ENCODE measurements at places on chromosomes 11 and 22.

GRCh38 chr11:15114501-15115475 lies at the start of gene INSC:
INSC (plus strand) TSS chr11:15114923; CDS start chr11:15149175, 34,252 bp downstream.
- no peak for DNase-seq
- peak within 1 kb of the TSS; percentile 48 for H3K4me3 ChIP-seq
- H3K36me3 ChIP-seq = peaks cover 2% of the 10 kb centered on the region
- peak within 1 kb of the TSS; percentile 15 for H3K27ac ChIP-seq
- H3K27me3 ChIP-seq = peaks cover 10% of the 10 kb centered on the region

- peaks cover 9% of the 10 kb centered on the region for H3K36me3 ChIP-seq
- no peaks in the 10 kb centered on the region for H3K27me3 ChIP-seq
- H3K27ac ChIP-seq = peak overlapping the region; percentile 51
- H3K4me3 ChIP-seq = peak overlapping the region; percentile 29
Observed at GRCh38 chr11:45930031-45930794, 7.8 kb downstream of the LARGE2 start.

GRCh38 chr11:126335463-126335760 lies 20.1 kb upstream of the ST3GAL4 start:
- H3K4me1 ChIP-seq = peaks cover 13% of the 10 kb centered on the region
- no peaks in the 10 kb centered on the region for H3K27me3 ChIP-seq
- no peak overlapping the region for H3K27ac ChIP-seq
- peaks cover 25% of the 10 kb centered on the region for H3K36me3 ChIP-seq

GRCh38 chr11:116100016-116100415 lies 595.8 kb upstream of the CADM1 start:
- H3K4me3 ChIP-seq = no peak overlapping the region
- no peaks in the 10 kb centered on the region for H3K27me3 ChIP-seq
- H3K36me3 ChIP-seq = no peaks in the 10 kb centered on the region
- DNase-seq = no peak

GRCh38 chr11:50077526-50077925 lies 44.9 kb downstream of the OR4C45 start:
- H3K27ac ChIP-seq = no peak overlapping the region
- H3K4me1 ChIP-seq = no peaks in the 10 kb centered on the region
- H3K4me3 ChIP-seq = no peak overlapping the region
- no peak for DNase-seq
- no peaks in the 10 kb centered on the region for H3K36me3 ChIP-seq

GRCh38 chr11:13110929-13111812 lies 102.1 kb downstream of the RASSF10 start:
- H3K27ac ChIP-seq = no peak overlapping the region
- H3K4me3 ChIP-seq = no peak overlapping the region
- no peak for DNase-seq
- H3K36me3 ChIP-seq = no peaks in the 10 kb centered on the region
- no peaks in the 10 kb centered on the region for H3K27me3 ChIP-seq
- peaks cover 8% of the 10 kb centered on the region for H3K4me1 ChIP-seq

DNA sequence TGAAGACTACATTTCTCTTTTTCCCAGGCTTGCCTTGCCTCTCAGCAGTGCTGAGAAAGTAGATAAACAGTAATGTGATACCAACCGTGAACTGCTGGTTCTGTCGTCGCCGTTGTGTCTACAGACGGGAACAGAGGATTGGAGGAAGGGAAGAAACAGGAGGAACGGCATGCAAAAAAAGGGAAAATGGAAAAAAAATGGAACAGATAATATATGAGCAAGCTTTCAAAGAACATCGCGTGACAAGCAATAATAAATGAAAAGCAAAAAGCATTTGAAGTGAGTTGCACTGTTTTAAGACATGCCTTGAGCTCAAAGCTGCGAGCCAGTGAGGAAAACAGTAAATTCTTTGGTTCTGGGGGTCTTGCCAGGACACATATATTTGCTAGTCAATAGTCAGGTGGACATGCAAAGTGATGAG lies 305.9 kb downstream of the CADM1 start:
- H3K36me3 ChIP-seq = no peaks in the 10 kb centered on the region
- no peak overlapping the region for H3K4me3 ChIP-seq
- peaks cover 7% of the 10 kb centered on the region for H3K27me3 ChIP-seq
- H3K27ac ChIP-seq = no peak overlapping the region
- peaks cover 20% of the 10 kb centered on the region for H3K4me1 ChIP-seq
- DNase-seq = no peak

- H3K27me3 ChIP-seq = peaks cover 10% of the 10 kb centered on the region
- no peaks in the 10 kb centered on the region for H3K36me3 ChIP-seq
- H3K4me3 ChIP-seq = no peak overlapping the region
Observed at GRCh38 chr11:121717296-121717695, 264.5 kb upstream of the SORL1-AS1 start.

DNA sequence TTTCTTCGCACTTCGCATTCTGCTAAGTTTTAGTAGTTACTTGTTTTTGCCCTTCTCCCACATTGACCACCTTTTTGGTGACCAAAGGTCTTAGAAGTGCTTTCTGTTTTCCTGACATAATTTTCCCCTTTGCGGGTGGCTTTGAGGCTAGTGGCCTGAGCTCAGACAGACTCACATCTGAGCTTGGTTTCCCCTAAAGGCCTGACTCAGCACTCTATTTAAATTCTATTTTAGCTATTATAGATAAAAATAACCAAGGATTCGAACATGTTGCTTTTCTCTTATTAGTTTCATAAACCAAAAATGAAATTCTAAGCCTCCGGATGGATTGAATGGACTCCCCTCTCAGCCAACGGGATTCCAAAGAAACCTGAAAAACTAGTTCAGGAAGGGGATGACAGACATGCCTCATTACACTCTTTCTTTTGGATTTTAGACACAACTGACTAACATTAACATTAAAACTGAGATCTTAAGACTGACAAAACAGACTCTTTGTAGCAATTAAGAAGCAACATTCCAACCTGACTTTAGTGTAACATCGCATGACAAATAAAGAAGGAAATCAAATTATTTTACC lies 258.5 kb downstream of the LUZP2 start:
- no peak overlapping the region for H3K27ac ChIP-seq
- DNase-seq = no peak
- H3K36me3 ChIP-seq = no peaks in the 10 kb centered on the region

- no peaks in the 10 kb centered on the region for H3K27me3 ChIP-seq
- no peaks in the 10 kb centered on the region for H3K4me1 ChIP-seq
- H3K4me3 ChIP-seq = no peak overlapping the region
- no peak for DNase-seq
- no peaks in the 10 kb centered on the region for H3K36me3 ChIP-seq
- H3K27ac ChIP-seq = no peak overlapping the region
Observed at GRCh38 chr11:70132641-70133040, 54.5 kb downstream of the ANO1 start.

GRCh38 chr11:61516191-61516590 lies 7.6 kb downstream of the LRRC10B start:
- no peaks in the 10 kb centered on the region for H3K4me1 ChIP-seq
- no peak overlapping the region for H3K27ac ChIP-seq
- DNase-seq = no peak
- no peaks in the 10 kb centered on the region for H3K36me3 ChIP-seq
- peaks cover 10% of the 10 kb centered on the region for H3K27me3 ChIP-seq

DNA sequence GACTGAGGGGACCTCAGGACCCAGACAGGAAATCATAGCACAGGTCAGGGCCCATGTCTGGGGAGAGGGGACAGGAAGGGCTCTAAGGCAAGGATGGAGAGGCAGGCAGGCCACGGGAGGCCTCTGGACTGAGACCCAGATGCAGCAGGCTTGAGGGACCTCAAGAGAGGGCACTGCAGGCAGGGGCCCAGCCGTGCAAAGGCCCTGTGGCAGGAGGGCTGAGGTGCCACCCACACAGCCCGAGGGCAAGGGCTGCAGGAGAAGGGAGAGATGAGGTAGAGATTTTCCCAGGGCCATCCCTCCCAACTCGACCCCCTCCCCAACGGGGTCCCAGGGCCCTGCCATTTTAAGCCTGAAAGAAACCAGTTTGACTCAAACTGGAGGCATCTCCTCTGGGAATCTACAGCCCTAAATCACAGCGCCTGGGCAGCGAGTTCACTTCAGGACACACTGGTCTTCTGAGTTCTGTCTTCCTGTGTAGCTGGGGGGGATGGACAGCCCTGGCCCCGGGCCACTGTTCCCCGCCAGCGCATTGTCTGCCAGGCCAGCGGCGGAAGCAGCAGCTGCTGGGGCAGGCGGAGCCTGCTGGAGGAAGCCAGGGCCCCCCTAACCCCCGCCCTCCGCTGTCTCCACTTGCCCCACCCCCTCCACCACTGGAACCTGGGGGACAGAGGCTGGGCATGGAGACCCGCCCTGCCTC lies 20.3 kb upstream of the WNT7B start:
- no peaks in the 10 kb centered on the region for H3K4me1 ChIP-seq
- no peak overlapping the region for H3K4me3 ChIP-seq
- DNase-seq = no peak
- H3K36me3 ChIP-seq = no peaks in the 10 kb centered on the region
- H3K27ac ChIP-seq = no peak overlapping the region

- H3K4me3 ChIP-seq = no peak overlapping the region
- no peak overlapping the region for H3K27ac ChIP-seq
- H3K27me3 ChIP-seq = peaks cover 48% of the 10 kb centered on the region
Observed at GRCh38 chr11:44651535-44652155, 75.1 kb upstream of the TSPAN18 start.

DNA sequence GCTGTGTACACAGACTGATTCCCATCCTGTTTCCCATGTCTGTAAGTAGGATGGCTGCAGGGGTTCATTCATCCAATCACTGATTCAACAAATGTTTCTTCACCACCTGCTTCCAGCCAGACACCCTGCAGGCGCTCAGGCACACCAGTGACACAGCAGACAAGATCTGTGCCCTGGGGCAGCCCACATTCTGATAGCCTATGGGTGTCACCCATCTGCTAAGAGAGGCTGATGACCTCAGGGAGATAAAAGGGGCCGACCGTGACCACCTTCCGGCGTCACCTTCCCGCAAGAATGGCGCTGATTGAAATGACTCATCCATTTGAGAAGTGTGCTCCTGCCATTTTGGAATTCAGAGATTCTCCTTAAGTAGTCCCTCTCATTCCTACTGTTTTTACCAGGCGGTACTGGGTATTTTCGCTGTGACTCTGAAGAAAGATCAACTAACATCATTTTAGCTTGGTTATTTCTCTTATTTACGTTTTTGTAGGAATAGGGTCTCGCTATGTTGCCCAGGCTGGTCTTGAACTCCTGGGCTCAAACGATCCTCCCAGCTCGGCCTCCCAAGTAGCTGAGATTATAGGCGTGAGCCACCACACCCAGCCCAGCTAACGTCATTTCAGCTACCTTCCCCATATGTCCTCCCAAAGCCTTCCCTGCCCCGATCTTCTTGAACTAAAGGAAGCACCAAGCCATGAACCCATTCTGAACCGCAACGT lies 73.2 kb upstream of the BID start:
- DNase-seq = no peak
- peaks cover 4% of the 10 kb centered on the region for H3K4me1 ChIP-seq
- no peaks in the 10 kb centered on the region for H3K27me3 ChIP-seq
- H3K27ac ChIP-seq = no peak overlapping the region

GRCh38 chr11:3015796-3016195 lies 23.7 kb upstream of the NAP1L4 start:
- H3K27me3 ChIP-seq = no peaks in the 10 kb centered on the region
- peak overlapping the region; percentile 90 for H3K27ac ChIP-seq
- H3K4me1 ChIP-seq = peaks cover 29% of the 10 kb centered on the region
- no peak for DNase-seq

Measured in activated T-helper 1 cell treated with anti-CD3 and anti-CD28 coated beads, Interleukin-12 subunit alpha, Interleukin-12 subunit beta, Interleukin-2, Interleukin-4 antibody, amounts not matched to agents 30 ng/mL and 10 ng/mL and 1 ng/mL, durations not matched to agents 14 hours and 24 hours and 36 hours (primary cell).